Fibroblast of skin of left quadriceps (primary cell): ENCODE measurements at places on chromosomes 3 and 15.

DNA sequence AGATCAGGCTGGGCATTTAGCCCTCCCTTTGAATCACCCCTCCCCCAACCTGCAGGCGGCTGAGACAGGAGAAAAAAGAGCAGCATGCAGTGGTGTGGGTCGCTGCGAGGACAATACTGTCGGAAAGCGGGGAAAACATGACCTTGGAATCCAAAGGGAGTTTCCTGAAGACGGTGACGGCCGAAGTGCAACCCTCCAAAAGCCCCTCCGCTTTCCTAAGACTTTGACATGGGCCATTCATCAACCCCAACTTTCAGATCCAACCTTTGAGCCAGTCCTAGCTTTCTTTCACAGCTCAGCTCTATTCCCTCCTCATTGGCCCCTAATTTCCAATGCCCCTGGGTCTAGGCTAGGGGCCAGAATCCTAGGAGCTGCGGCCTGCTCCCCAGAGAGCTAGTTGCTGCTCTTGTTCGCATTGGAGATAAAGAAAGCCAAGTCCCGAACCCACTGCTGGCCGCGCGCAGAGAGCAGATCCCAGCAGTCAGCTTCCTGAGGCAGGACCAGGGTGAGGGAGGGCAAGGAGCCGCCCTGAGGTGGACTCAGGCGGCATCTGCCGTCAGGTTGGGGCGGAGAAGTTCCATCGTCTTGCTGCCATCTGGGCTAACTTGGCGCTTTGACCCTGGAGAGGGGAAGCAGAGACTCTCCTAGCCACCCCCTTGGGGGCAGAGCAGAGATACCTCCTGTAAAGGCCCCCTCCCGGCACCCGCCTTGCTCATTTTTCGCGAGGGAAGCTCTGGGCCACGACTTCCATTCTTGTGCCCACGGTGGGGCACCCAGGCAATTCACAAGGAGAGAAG, 914 bp downstream of the ZIC4 start:
- DNase-seq = no peak

- no peak for DNase-seq
Measured at GRCh38 chr3:116032176-116032575, 408.9 kb downstream of the GAP43 start.

GRCh38 chr15:51363383-51363782, 21.9 kb downstream of the GLDN start:
- no peak for DNase-seq

DNA sequence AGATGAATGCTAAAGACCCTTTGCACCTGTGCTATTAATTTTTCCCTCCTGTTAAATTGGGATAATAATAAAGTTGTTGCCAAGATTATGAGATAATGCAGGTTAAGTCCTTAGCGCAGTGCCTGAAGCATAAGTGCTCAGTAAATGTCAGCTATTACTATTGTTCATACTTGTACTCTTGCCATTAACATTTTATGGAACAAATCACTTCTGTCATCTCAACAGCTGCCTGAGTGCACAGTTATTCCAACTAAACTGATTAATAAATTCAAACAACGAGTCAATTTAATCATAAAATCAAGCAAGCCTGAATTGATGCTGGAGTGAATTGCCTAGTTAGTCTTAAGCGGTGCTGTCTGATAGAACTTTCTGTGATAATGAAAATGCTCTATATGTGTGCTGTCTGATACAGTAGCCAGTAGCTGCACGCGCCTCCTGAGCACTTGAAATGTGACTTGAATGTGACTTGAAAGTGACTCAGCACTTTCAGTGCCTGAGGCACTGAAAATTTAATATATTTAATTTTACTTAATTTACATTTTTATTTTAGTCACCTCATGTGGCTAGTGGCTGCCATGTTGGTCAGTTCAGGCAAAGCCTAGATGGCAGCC, 198.7 kb upstream of the PFN2 start:
- DNase-seq = no peak

DNA sequence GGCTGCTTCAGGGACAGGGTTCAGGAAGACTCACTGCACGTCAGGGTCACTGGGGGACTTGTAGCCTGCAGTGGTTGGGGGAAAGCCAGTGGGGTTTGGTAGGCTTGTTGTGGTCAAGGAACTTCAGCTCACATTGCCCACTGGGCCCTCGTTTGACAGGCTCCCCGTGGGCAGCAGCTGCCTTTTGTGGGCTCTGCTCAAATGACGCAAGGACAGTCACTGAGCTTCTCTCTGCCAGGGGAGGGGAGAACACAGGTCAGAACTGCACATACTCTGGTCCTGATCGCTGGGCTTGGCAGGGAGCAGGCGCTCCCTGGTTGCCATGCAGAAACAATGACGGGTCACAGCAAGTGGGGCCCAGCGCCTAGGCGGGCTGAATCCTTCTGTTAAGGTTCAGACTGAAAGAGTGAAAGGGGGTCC, 45.5 kb downstream of the FAM174B start:
- DNase-seq = no peak

- DNase-seq = no peak
Measured at GRCh38 chr3:138187296-138188012, at the start of gene ARMC8. Gene ARMC8 (plus strand): TSS chr3:138187301. CDS start chr3:138187555, 254 bp downstream.

DNA sequence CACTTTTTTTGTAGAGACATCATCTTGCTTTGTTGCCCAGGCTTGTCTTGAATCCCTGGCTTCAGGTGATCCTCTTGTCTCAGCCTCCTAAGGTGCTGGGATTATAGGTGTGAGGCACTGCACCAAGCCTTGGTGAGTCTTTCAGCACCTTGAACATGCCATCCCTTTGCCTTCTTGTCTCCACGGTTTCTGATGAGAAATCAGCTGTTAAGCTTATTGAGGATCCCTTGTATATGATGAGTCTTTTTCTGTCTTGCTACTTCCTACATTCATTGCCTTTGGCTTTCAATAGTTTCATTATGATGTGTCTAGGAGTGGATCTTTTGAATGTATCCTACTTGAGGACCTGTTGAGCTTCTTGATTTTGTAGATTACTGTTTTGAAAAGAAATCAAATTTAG, 35.9 kb upstream of the TMCC1 start:
- no peak for DNase-seq

GRCh38 chr3:195025056-195025883, 245.7 kb downstream of the XXYLT1 start:
- no peak for DNase-seq

GRCh38 chr3:56693750-56694149, 10.7 kb upstream of the TASOR start:
- no peak for DNase-seq

DNA sequence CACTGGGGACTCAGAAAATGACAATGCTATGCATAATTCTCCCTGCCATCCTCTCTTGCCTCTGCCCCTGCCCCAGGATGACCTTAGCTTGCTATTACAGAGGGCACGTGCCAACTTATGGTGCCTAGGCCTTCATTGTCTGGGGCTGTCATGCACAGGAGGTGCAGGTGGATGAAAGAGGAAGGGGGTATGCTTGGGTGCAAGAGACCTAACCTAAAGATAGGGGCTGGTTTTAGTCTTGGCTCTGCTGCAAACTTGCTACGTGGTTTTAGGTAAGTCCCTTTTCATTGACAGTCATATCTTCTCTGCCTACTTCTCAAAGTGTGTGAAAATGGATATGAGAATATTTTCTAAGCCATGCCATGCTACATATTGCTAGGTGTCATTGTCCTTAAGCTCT, 161.3 kb downstream of the EPHB1 start:
- no peak for DNase-seq

GRCh38 chr15:93500155-93500554, 411.1 kb upstream of the RGMA start:
- no peak for DNase-seq
